ENCODE measurements at places on chromosomes 7 and 10.

GRCh38 chr7:131655866-131656265 is 99.4 kb upstream of the PODXL start:
- no peak for DNase-seq

DNA sequence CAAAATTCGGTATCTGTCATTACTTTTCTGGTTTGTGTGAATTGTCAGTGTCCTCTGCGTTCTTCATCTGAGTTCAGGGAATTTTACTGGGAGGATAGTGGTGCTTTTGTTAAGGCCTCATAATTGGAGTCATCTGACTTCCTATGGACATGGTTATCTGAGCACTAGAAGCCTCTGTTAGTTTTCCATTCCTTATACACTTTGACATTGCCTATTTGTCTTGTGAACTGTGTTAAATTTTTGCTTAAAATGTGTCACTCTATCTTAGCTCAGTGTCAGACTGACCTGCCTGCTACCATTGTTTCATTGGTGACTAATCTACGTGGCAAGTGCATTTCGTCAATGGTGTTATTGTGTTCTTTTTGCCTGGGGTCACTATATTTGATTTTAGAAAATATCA is 253.3 kb downstream of the SEMA3A start:
- no peak for DNase-seq

DNA sequence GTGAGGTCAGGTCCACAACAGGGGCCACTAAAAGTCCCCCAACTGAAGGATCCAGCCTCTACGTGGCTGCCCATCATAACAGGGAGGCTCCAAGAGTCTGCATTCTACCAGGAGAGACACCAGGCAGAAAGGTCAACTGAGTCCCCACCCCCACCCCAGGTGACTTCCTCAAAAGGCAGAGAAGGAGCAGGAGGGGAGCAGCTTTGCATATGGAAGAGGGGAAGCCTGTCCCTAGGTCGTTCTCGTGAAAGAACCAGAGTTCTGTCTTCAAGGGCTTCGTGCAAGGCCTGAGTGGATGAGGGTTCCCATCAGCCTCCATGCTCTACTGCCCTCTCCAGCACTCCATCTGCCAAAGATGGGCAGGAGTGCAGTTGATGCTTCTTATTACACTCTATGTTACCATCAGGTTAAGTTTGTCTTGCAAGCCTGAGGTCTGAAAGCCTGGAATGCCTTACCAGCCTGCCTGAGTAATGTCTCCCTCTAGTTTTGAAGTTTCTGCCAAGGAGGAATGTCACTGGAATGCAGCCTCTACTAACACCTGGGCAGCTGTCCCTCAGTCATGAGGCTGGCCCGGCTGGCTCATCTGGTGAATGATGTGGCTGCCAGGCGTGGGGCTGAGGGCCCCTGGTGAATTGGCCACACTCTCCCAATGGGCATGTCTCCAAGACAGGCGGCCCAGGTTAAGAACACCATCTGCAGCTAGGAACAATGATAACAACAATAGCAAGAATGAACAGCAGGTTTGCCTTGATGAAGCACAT is 54.3 kb upstream of the SMNDC1 start:
- DNase-seq = peak; percentile 56

DNA sequence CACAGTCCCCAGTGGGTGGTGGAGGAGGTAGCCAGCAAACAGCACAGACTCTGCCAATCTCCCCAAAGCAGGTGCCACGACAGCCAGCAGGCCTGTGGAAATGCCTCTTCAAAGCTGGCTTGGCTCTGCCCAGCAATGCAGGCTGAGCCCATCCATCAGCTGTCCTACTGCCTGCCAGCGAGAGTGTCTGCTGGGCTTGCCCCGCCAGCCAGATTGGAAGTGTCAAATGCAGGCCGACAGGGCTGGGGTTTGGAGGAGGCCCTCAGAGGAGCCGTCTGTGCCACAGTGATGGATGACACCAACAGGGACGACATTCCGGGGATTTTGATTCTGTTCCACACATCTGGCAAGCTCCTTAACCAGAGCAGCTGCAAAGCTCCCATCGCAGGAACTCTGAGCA is 16.7 kb downstream of the HABP2 start:
- no peak for DNase-seq

GRCh38 chr10:98033515-98033914 is 3.1 kb upstream of the CRTAC1 start:
- no peak for DNase-seq

DNA sequence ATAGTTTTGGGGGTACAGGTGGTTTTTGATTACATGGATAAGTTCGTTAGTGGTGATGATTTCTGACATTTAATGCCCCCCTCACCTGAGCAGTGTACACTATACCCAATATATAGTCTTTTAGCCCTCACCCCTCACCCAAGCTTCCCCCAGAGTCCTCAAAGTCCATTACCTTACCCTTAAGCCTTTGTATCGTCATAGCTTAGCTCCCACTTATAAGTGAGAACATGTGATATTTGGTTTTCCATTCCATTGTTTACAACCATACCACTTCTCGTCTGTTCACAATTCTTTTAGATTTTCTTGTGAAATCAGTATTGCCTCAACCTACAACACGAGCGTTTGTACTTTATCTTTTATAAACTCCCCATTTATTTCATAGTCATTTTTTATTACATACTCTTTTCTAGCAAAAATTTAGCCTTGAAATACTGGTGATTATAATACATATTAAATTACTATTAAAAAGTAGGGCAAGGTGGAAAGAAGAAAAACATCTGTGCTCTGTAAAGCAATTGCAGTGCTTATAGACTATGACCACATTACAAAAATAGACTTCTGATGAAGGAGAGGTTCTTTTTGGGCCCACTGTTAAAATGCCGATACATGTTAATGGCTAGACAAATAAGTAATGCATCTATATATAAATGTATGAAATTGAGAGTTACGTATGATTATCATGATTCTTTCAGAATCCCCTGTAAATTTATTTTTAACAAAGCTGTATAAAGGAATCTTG is 164.8 kb downstream of the THSD7A start:
- no peak for DNase-seq

- DNase-seq = no peak
Measured at GRCh38 chr10:111221682-111222480, 145.1 kb downstream of the ADRA2A start.

- no peak for DNase-seq
Measured at GRCh38 chr10:51675088-51675487, 24.3 kb downstream of the CSTF2T start.

GRCh38 chr10:69742928-69743602 is 58.6 kb upstream of the COL13A1 start:
- peak; percentile 34 for DNase-seq

DNA sequence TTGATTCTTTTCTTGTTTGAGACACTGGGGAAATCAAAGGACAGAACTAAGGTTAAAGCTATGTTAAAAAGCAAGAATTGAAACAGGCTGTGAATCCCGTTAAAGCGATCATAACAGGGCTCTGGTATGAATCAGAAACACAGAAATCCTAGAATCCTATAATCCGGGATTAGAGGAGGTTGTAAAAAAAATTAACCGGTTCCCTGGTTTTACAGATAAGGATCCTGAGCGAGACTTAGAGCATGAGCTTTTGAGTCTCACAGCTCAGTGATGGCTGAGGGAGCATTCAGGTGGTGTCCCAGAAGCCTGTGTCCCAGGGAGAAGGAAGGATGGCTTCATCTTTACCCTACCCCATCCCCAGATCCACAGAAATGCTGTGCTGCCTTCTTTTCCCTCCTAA is 461.3 kb downstream of the PAXIP1 start:
- no peak for DNase-seq

- DNase-seq = no peak
Measured at GRCh38 chr7:8189625-8190024, 72.3 kb downstream of the ICA1 start.

GRCh38 chr10:60834401-60834800 is 56.1 kb downstream of the CDK1 start:
- DNase-seq = no peak

DNA sequence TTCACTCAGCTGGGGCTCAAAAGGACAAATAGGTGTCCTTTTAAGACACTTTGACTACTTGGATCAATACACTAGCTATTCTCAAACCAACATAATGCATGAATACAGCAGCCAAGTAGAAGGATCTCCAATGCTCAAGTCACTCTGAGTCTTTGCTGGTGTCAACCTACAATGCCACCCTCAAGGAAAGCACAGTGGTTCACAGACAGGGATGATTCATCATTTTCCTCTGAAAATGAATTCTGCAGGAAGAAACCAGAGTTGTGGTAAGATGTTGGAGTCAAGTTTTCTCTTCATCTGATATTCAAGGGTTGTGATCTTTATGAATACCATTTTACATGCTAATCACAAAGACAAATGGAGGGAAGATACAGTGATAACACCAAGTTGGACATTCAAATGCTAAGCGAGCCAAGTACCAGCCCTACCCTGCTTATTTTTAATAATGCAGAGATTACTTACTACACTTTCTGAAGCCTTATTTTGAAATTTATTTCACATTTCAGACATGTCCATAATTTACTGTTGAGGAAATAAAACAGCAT is 143.1 kb upstream of the FGFR2 start:
- no peak for DNase-seq

DNA sequence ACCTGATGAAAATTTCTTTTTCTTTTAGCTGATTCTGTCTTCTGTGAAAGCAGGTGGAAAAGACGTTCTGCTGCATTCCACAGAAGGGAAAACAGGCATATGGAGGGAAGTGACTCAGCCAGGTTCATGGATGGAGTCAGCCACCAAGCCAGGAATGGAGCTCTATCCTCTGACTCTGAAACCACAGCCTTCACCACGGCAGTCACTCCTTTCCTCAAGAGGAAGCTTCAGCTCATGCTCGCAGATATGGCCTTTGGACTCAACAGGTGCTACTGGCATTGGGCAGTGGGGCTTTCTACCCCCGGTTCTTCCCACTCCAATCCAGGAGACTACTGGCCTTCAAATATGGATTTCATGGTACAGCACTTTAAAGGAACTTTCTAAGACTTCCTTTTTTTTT is 11.5 kb upstream of the PLAU start:
- no peak for DNase-seq

Measured in T47D (cell line).